Thyroid gland (tissue), 4 donors: ENCODE measurements at places on chromosomes 2 and 18. TPM values are rescaled to one million over a fixed set of nuclear protein-coding genes. Genes with fewer than 3 reads are reported as not detected.

Gene ANKRD30B
- 0.11 TPM for total RNA-seq

Gene ALLC
- not detected for total RNA-seq

Gene SF3B6
- total RNA-seq: 94.5 TPM

Gene UBE2E3
- total RNA-seq: 108 TPM

Gene VSNL1
- not detected for total RNA-seq

GRCh38 chr2:210007895-210008294 is 5.5 kb downstream of the RPE start:
- no peak overlapping the region for H3K4me3 ChIP-seq
- H3K27me3 ChIP-seq: no peaks in the 10 kb centered on the region
- peaks cover 23% of the 10 kb centered on the region for H3K4me1 ChIP-seq
- no peak for DNase-seq
- no peaks in the 10 kb centered on the region for H3K36me3 ChIP-seq

DNA sequence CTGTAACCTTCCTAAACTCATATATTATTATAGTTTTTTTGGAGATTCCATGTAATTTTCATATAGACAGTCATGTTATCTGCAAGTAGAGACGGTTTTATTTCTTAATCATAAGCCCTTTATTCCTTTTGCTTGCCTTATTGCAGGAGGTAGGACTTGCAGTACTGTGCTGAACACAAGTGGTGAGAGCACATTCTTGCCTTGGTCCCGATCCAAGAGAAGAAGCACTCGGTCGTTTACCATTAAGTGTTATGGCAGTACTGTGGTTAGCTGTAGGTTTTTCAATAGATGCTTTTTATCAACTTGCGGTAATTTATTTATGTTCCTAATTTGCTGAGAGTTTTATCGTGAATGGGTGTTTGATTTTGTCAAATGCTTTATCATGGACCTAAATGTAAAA is 305.7 kb downstream of the DYSF start:
- no peaks in the 10 kb centered on the region for H3K27me3 ChIP-seq
- no peaks in the 10 kb centered on the region for H3K4me1 ChIP-seq
- no peak for DNase-seq
- H3K4me3 ChIP-seq: no peak overlapping the region
- no peaks in the 10 kb centered on the region for H3K36me3 ChIP-seq

DNA sequence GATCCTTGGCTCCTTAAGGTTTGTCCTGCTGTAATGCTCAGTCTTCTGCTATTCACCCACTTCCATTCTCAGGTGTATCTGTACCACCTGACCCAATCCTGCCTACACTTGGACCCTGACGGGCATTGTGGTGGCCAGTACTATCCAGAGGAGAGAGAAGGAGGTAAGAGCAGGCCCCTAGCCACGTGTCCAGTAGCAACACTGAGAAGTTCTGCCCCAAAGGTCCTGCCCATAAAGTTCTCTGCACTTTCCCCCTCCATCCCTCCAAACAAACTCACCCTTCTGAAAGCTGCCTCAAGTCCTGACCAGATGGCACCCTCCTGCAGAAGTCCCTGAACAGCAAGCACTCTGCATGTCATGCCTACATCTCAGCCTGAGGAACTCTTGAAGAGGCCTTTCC is 18.3 kb downstream of the TTC32 start:
- H3K4me1 ChIP-seq: no peaks in the 10 kb centered on the region
- no peaks in the 10 kb centered on the region for H3K36me3 ChIP-seq
- no peak for DNase-seq
- no peak overlapping the region for H3K4me3 ChIP-seq
- no peaks in the 10 kb centered on the region for H3K27me3 ChIP-seq
- no peak overlapping the region for H3K27ac ChIP-seq

DNA sequence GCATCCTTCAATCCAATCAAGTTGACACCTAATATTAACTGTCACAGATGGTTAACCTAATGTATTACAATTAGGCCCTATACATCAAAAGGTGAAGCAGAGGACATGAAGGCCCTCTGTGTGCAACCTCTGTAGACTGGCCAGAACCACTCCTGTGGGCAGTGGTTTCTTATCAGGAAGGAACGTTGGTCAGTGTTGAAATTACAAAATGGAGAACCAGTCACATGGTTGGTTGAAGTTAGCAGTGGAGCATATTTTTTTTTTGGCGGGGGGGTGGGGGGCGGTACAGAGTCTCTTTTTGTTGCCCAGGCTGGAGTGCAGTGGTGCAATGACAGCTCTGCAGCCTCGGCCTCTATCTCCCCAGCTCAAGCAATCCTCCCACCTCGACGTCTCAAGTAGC is 19.8 kb downstream of the RNU2-63P start:
- DNase-seq: no peak
- no peak overlapping the region for H3K27ac ChIP-seq
- H3K4me1 ChIP-seq: no peaks in the 10 kb centered on the region

GRCh38 chr2:36357847-36358659 is 2.5 kb downstream of the CRIM1 start:
- peaks cover 38% of the 10 kb centered on the region for H3K4me1 ChIP-seq
- H3K36me3 ChIP-seq: no peaks in the 10 kb centered on the region
- no peak for DNase-seq
- peak overlapping the region; percentile 83 for H3K4me3 ChIP-seq

DNA sequence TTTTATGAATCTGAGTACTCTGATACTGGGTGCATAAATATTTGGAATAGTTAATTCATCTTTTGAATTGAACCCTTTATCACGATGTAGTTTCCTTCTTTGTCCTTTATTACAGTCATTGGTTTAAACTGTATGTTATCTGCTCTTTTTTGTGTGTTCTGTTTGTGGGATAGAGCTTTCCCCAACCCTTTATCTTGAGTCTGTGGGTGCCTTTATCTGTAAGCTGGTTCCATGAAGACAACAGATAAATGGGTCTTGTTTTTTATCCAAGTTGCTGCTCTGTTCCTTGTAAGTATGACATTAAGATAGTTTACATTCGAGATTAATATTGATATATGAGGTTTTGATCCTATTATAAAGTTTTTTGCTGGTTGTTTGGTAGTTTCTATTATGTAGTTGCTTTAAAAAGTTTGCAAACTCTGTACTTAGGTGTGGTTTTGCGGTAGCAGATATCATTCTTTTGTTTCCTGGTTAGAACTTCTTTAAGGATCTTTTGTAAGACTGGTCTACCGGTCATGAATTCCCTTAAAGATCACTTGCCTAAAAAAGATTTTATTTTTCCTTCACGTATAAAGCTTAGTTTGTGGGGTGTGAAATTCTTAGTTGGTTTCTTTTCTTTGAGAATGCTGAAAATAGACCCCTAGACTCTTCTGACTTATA is 1451.3 kb upstream of the SLC39A10 start:
- no peaks in the 10 kb centered on the region for H3K36me3 ChIP-seq
- H3K4me1 ChIP-seq: no peaks in the 10 kb centered on the region
- no peaks in the 10 kb centered on the region for H3K27me3 ChIP-seq
- no peak for DNase-seq
- H3K27ac ChIP-seq: no peak overlapping the region

DNA sequence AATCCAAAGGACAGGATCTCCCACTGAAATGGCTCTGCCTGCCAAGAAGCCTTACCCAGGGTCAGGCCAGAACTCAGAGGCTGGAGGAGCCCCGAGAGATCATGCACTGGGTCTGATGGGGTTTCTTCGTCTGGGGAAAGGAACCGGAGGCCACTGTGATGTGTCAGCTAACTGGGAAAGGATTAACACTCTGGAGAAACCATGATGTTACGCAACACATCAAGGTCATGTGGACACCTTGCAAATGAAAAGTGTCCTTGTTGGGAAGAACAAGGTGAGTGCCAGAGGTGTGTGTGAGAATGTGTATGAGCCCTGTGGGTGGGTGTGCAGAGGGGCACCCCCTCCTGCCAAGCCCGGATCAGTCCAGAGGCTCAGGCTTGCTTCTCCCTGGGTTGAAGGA is 86.9 kb downstream of the CRACDL start:
- H3K4me3 ChIP-seq: no peak overlapping the region
- H3K4me1 ChIP-seq: no peaks in the 10 kb centered on the region
- no peaks in the 10 kb centered on the region for H3K27me3 ChIP-seq

DNA sequence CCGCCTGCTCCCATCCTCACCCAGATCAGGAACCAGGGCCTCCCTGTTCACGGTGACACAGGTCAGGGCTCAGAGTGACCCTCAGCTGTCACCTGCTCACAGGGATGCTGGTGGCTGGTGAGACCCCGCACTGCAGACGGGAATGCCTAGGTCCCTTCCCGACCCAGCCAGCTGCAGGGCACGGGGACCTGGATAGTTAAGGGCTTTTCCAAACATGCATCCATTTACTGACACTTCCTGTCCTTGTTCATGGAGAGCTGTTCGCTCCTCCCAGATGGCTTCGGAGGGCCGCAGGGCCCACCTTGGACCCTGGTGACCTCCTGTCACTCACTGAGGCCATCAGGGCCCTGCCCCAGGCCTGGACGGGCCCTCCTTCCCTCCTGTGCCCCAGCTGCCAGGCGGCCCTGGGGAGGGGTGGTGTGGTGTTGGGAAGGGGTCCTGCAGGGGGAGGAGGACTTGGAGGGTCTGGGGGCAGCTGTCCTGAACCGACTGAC is 31.7 kb downstream of the GPC1 start:
- no peak overlapping the region for H3K27ac ChIP-seq
- no peaks in the 10 kb centered on the region for H3K4me1 ChIP-seq
- no peaks in the 10 kb centered on the region for H3K36me3 ChIP-seq
- no peak for DNase-seq
- H3K27me3 ChIP-seq: no peaks in the 10 kb centered on the region

GRCh38 chr18:59980188-59980637 is 80.4 kb downstream of the PMAIP1 start:
- H3K27ac ChIP-seq: no peak overlapping the region
- H3K4me3 ChIP-seq: no peak overlapping the region
- no peaks in the 10 kb centered on the region for H3K27me3 ChIP-seq
- H3K36me3 ChIP-seq: no peaks in the 10 kb centered on the region
- H3K4me1 ChIP-seq: no peaks in the 10 kb centered on the region

DNA sequence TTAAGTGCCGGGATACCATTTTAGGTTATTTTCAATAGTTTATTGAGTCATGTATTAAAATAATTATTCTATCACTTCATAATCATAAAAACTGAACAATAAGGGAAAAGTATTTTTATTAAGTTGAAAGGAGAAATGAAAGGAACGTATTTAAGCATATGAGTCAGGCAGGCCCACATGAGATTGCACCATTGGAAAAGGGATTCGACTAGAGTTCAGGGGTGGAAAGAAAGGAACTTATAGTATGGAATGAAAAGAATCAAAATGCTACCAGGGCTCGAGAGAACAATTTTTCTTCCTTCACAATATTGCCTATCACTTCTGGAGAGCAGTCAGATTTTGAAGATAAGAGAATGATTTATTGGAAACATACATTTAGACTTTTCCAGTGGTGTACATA is 516.5 kb upstream of the NETO1 start:
- H3K36me3 ChIP-seq: no peaks in the 10 kb centered on the region
- no peaks in the 10 kb centered on the region for H3K27me3 ChIP-seq
- no peaks in the 10 kb centered on the region for H3K4me1 ChIP-seq
- DNase-seq: no peak
- H3K4me3 ChIP-seq: no peak overlapping the region

DNA sequence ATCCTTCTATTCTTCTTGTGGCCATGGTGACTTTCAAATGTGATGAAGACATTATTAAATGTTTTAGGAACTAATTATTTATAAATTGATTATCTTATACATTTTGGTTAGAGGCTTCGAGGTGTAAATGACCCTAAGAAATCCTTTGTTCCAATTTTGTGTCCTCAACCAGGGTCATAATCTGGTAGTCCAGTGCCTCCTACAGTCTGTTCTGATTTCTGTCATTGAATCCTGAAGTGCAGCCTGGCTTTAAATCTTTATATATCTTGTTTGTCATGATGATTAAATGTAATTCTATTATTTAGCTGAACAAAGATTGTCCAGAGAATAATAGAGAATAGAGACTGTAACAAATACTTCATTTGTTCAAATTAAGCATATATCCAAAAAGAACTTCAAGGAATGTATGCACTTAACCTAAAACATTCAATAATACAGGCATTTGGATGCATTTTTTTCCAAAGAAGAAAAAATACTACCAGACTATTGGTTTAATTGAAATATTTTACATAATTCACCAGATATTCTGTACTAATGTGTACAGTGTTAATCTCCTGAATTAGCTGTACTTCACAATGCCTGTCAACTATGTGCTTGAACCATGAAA is 89.8 kb downstream of the PRPF40A start:
- no peak overlapping the region for H3K4me3 ChIP-seq
- H3K27me3 ChIP-seq: no peaks in the 10 kb centered on the region
- H3K4me1 ChIP-seq: no peaks in the 10 kb centered on the region
- H3K36me3 ChIP-seq: peaks cover 15% of the 10 kb centered on the region

DNA sequence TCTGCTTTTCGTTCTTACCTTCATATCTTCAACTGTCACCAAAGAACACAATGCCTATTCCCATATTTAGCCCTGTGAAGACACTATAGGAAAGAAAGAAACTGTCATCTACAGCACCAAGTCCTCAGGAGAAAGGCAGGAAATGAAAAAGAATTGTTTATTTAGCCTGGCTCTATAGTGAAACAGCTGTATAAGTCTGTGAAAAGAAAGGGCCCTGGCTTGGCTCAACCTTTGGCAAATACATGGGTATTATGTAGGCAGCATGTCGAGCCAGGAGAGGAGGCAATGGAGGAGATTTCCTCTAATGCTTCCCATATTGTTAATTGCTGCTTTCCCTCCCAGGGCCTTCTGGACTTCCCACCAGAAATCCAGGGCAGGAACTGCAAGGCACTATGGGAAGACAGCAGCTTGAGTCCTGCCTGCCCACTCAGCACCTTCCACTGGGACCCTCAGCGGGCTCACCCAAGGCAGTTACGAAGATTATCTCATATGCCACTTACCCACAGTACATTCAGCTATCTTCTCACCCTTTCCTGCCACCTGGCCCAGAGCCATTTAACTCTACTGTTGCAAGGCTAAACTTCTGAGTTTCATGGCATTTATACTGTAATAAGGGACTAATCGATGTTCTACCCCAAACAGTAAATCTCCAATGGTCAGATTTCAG is 30.1 kb downstream of the SLC8A1 start:
- no peak overlapping the region for H3K27ac ChIP-seq
- no peaks in the 10 kb centered on the region for H3K4me1 ChIP-seq
- no peak overlapping the region for H3K4me3 ChIP-seq
- DNase-seq: no peak
- H3K36me3 ChIP-seq: no peaks in the 10 kb centered on the region
- no peaks in the 10 kb centered on the region for H3K27me3 ChIP-seq

DNA sequence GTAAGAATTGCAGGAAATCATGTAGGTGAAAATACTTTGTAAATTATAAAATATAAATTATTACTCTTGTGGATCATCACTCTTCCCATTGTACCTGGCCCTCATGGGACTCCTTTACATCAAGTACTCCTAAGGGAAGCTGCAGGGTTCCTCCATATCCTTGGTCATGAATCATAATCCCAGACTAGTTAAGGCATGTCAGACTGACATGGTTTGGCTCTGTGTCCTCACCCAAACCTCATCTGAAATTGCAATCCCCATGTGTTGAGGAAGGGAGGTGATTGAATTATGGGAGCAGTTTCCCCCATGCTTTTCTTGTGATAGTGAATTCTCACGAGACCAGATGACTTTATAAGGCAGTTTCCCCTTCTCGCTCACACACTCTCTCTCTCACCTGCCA is 77.1 kb downstream of the CMPK2 start:
- no peak for DNase-seq
- H3K4me1 ChIP-seq: no peaks in the 10 kb centered on the region
- H3K36me3 ChIP-seq: no peaks in the 10 kb centered on the region
- no peaks in the 10 kb centered on the region for H3K27me3 ChIP-seq
- no peak overlapping the region for H3K4me3 ChIP-seq
- no peak overlapping the region for H3K27ac ChIP-seq

- no peak overlapping the region for H3K27ac ChIP-seq
- H3K36me3 ChIP-seq: no peaks in the 10 kb centered on the region
- no peak for DNase-seq
- no peaks in the 10 kb centered on the region for H3K27me3 ChIP-seq
- H3K4me3 ChIP-seq: no peak overlapping the region
These were observed 17.6 kb upstream of the UBE2E3 start for GRCh38 chr2:180962727-180963314.

- H3K4me1 ChIP-seq: peaks cover 9% of the 10 kb centered on the region
- no peak for DNase-seq
- H3K4me3 ChIP-seq: no peak overlapping the region
- no peak overlapping the region for H3K27ac ChIP-seq
- H3K36me3 ChIP-seq: no peaks in the 10 kb centered on the region
These were observed 114.1 kb downstream of the MMADHC start for GRCh38 chr2:149473521-149473920.
